ENCODE measurements at places on chromosomes 4 and X.

GRCh38 chrX:15988661-15989603 lies 134.3 kb upstream of the AP1S2 start:
- DNase-seq, result no peak

DNA sequence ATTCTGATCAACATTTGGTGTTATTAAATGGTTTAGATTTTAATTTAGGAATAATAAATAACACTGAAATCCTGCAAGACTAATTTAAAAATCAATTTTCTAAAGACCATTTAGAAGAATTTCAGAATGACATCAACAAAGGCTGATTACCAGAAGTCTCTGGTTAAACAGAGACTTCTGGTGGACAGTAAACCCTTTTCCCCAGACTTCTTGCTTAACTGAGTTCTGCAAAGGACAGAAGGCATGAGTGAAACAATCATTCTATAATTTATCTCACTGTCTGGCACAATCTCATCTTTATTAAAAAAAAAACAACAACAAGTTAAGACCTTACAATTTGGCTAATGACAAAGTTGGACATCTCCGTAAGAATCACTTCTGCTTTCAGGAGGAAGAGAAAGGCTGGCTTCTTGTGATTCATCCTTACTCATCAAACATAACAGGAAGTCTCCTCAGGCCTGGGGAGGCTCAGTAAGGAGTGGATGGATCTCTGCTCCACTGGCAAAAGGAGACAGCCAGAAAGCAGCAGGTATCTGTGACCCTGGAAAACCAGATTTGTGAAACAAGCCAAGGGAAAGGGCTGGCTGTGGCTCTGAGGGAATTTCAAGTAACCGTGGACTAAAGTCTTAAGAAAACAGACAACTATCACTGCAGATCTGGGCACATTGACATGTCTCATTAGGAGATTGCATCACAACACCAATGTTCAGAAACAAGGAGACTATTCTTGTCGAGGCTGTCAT lies 908 bp upstream of the TLR6 start:
- no peak for DNase-seq

- DNase-seq, result no peak
These were observed 18.3 kb upstream of the PGRMC2 start for GRCh38 chr4:128305942-128306341.

DNA sequence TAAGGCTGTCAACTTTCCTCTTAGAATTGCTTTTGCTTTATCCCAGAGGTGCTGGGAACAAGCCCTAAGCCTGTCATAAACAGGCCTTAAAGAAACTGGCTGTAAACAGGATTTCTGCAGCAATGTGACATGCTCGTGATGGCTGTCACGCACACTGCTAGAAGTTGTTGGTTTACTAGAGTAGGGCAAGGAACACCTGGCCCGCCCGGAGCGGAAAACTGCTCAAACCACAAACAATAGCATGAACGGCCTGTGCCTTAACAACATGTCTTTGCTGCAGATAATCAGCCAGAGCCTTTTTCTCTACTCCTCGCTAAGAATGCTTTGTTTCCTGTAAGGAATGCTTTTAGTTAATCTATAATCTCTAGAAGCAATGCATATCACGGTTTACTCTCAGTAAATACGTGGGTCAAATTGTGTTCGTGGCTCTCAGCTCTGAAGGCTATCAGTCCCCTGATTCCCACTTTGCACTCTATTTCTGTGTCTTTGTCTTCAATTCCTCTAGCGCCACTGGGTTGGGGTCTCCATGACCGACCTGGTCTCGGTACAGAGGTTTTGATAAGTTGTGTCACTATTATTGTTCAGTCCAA lies 318.3 kb downstream of the GLUD2 start:
- no peak for DNase-seq

DNA sequence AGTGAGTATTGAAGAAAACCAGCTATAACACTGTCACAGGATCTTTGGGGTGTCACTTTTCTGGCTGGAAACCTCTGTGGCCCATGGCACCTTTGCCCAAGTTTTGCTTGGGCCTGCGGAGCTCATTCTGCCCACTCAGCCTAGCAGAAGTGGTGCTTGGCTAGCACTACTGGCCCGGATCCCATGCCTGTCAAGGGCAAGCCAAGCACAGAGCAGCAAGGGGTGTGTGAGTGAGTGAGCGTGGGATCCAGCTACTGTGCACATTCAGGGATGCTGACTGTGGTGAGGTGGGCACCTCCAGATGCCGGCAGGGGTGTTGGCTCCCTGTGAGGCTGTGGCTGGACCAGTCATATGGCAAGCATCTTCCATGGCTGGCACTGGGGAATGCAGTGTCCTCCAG lies 55.4 kb upstream of the RASGEF1B start:
- DNase-seq, result no peak

Data from activated CD8-positive, alpha-beta memory T cell treated with anti-CD3 and anti-CD28 coated beads, Interleukin-2, amount 10 ng/mL, durations not matched to agents 7 days and 5 days (primary cell).